ENCODE measurements at places on chromosomes 2 and 18. TPM values are rescaled to one million over a fixed set of nuclear protein-coding genes. Genes with fewer than 3 reads are reported as not detected.

C2orf78 gene
- not detected for polyA plus RNA-seq

DNA sequence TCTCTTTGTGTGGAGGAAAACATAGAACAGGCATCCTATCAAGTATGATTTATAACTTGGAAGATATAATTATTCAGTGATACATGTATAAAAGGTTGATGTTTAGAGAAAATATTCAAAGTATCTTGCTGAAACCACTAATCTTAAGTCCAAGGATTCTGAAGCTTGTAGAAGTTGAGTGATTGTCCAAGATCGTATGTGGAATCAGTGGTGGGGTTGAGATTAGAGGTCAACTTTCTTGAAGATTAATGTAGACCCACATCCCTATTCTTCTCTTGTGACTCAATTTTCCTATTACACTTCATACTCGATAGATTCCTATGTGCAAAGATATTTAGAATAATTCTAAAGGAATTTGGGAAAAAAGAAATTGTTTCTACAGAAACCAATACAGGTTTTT, 1565.9 kb upstream of the ACVR2A start:
- no peak for DNase-seq

GRCh38 chr2:66538291-66538690, 103.4 kb downstream of the MEIS1 start:
- DNase-seq, result no peak

DNA sequence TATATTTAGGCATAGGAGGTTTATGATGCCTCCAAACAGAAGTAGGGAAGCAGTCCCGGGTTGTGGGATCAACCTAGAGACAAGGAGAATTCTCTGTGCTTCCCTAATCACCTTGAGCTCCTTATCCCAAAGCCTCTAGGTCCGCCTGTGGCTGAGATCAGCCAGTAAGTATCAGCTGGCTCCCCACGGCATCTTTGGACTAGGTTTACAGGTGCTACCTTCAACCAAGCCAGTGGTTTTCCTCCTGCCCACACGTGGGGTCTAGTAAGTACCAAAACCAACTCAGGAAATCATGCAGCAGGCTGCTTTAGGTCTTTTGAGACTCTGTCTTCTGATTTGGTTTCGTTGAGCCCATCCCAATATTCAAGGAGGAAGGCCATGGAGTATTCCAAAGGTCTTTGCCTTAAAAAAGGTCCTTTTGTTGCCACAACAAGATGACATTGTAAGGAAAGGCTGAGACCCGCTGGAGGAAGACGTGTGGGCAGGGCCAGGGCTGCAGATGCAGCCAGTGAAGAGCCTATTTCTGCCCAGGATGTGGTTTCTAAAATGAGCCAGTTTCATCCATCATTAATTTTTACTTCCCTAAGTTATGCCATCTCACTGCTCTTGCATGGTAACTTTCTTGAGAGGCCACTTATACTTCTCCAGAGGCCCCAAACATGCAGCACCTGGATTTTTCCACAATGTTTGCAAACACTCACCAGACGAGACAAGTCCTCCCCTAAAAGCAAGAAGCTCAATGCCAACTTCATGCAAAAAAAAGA, 248.7 kb downstream of the RNF152 start:
- no peak for DNase-seq

DNA sequence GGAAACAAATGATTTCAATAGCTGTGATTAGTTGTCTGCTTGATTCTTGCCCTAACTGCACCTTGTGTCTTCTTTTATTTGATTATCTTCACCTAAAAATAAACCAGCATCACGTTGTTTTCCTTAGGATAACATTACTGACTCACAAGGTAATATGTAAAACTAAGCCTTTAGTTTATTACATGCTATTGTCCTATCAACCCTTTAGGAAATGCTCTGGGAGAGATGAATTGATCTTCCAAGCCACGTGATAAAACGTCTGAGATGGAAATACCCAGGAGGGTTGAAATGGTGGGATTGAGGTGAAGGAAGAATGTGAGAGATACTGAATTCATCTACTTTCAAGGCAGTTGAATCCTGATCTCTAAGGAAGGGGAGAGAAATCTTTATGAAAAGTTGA, 34.5 kb upstream of the TMEM178A start:
- DNase-seq, result no peak

GRCh38 chr18:26971409-26971808, 105.9 kb upstream of the AQP4 start:
- DNase-seq, result no peak

GRCh38 chr2:99200076-99200800, 19.3 kb downstream of the MRPL30 start:
- no peak for DNase-seq

NPHP1 gene
- polyA plus RNA-seq, result 5.5 TPM

DNA sequence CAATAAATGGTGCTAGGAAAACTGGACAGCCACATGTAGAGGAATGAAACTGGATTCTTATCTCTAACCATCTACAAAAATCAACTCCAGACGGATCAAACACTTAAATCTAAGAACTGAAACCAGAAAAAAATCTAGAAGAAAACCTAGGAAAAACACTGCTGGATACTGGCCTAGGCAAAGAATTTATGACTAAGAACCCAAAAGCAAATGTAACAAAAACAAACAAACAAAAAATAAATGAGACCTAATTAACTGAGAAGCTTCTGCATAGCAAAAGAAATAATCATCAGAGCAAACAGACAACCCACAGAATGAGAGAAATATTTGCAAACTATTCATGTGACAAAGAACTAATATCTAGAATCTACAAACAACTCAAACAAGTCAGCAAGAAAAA, 314.0 kb upstream of the REV1 start:
- DNase-seq, result no peak

- peak; percentile 54 for DNase-seq
Measured at GRCh38 chr2:221572821-221573429, 821 bp upstream of the EPHA4 start.
